Mammary epithelial cell (primary cell): ENCODE measurements at places on chromosomes 3 and 15. TPM values are rescaled to one million over a fixed set of nuclear protein-coding genes. Genes with fewer than 3 reads are reported as not detected.

Gene SPTBN5
- total RNA-seq = 0.61 and 3.0 TPM in 2 replicates

Gene CYP1A2
- not detected for total RNA-seq

Gene ZSCAN2
- total RNA-seq = 5.0 and 5.1 TPM in 2 replicates

Gene PIERCE2
- total RNA-seq = 1.4 and 2.5 TPM in 2 replicates

Gene ZMAT3
- 56.2 TPM for total RNA-seq

Gene MITF
- total RNA-seq = 5.7 TPM

Gene CDC25A
- 6.7 and 17.8 TPM in 2 replicates for total RNA-seq

Gene TEX55
- not detected in 2 replicates for total RNA-seq

Gene FBXO40
- total RNA-seq = not detected

Gene WDR72
- total RNA-seq = not detected in 2 replicates

Gene SPRED1
- total RNA-seq = 25.7 and 29.2 TPM in 2 replicates

Gene GOLGA8J
- total RNA-seq = not detected in 2 replicates

Gene PRTG
- total RNA-seq = 4.3 TPM

Gene C3orf49
- total RNA-seq = not detected

Gene HRG
- 0.52 TPM in 1 of 2 replicates, not detected in the other for total RNA-seq

Gene IL1RAP
- 111 TPM for total RNA-seq

Gene INSYN1
- 0.33 and 0.35 TPM in 2 replicates for total RNA-seq

Gene ALG1L2
- 0.78 and 1.3 TPM in 2 replicates for total RNA-seq

Gene PFN2
- total RNA-seq = 217 TPM

Gene KCNAB1
- 0.71 and 0.80 TPM in 2 replicates for total RNA-seq

Gene PLA2G4D
- under 0.01 TPM for total RNA-seq

Gene ITPKA
- not detected for total RNA-seq

Gene CA12
- 66.8 and 174 TPM in 2 replicates for total RNA-seq

Gene NRG4
- 0.33 TPM for total RNA-seq

Gene SEMA3G
- 0.50 TPM for total RNA-seq

Gene OSTN
- total RNA-seq = not detected

Gene SUSD5
- total RNA-seq = 0.33 TPM

Gene LCTL
- not detected in 2 replicates for total RNA-seq

Gene CCR1
- total RNA-seq = not detected in 2 replicates

Gene MAGI1
- 30.5 TPM for total RNA-seq

Gene TRA2B
- total RNA-seq = 117 TPM

Gene FBXL2
- total RNA-seq = 40.8 TPM

Gene CCDC39
- total RNA-seq = 0.26 TPM in 1 of 2 replicates, not detected in the other

Gene FBXL22
- total RNA-seq = 1.7 TPM

Gene GOLGA6L7
- total RNA-seq = not detected in 2 replicates

Gene C3orf52
- total RNA-seq = 15.4 and 20.7 TPM in 2 replicates

Gene FOXB1
- not detected in 2 replicates for total RNA-seq

Gene DNAH12
- total RNA-seq = under 0.01 TPM

Gene CCDC32
- 13.7 and 17.3 TPM in 2 replicates for total RNA-seq

Gene ARHGEF3
- total RNA-seq = 26.8 and 43.7 TPM in 2 replicates

Gene PP2D1
- total RNA-seq = not detected

Gene KLHL40
- total RNA-seq = not detected in 2 replicates

Gene UTS2B
- total RNA-seq = not detected

Gene KNG1
- not detected for total RNA-seq

Gene SLC35G2
- total RNA-seq = 3.8 and 3.9 TPM in 2 replicates

Gene GOLGA6A
- total RNA-seq = not detected

Gene FURIN
- total RNA-seq = 50.3 TPM

Gene SYNPR
- not detected for total RNA-seq

Gene CHST2
- 11.8 and 12.4 TPM in 2 replicates for total RNA-seq

Gene LRRC28
- total RNA-seq = 22.5 and 25.0 TPM in 2 replicates

Gene SLITRK3
- total RNA-seq = not detected in 2 replicates

Gene SMAD6
- total RNA-seq = 0.83 TPM

Gene ACP3
- total RNA-seq = not detected in 2 replicates

Gene CD80
- total RNA-seq = not detected in 2 replicates

Gene SLC24A5
- not detected for total RNA-seq

Gene ACKR4
- not detected in 2 replicates for total RNA-seq

Gene TMEM207
- not detected in 2 replicates for total RNA-seq

Gene TRAK1
- 67.2 TPM for total RNA-seq
